Left ventricle myocardium inferior (tissue), 1 donor: ENCODE measurements at places on chromosomes 16 and 17. TPM values are rescaled to one million over a fixed set of nuclear protein-coding genes. Genes with fewer than 3 reads are reported as not detected.

CCL1 gene
- not detected for total RNA-seq

AGRP gene
- total RNA-seq, result not detected

FBXW10B gene
- total RNA-seq, result 1.0 TPM

METTL16 gene
- 20.8 TPM for total RNA-seq

KRT33B gene
- total RNA-seq, result not detected

KRT33A gene
- not detected for total RNA-seq

SLC52A1 gene
- not detected for total RNA-seq

TEDC2 gene
- total RNA-seq, result 1.3 TPM

GRCh38 chr17:31629696-31630470, 229.2 kb downstream of the COPRS start:
- no peak for DNase-seq

- DNase-seq, result no peak
Measured at GRCh38 chr16:67740391-67740790, 21.3 kb upstream of the GFOD2 start.

DNA sequence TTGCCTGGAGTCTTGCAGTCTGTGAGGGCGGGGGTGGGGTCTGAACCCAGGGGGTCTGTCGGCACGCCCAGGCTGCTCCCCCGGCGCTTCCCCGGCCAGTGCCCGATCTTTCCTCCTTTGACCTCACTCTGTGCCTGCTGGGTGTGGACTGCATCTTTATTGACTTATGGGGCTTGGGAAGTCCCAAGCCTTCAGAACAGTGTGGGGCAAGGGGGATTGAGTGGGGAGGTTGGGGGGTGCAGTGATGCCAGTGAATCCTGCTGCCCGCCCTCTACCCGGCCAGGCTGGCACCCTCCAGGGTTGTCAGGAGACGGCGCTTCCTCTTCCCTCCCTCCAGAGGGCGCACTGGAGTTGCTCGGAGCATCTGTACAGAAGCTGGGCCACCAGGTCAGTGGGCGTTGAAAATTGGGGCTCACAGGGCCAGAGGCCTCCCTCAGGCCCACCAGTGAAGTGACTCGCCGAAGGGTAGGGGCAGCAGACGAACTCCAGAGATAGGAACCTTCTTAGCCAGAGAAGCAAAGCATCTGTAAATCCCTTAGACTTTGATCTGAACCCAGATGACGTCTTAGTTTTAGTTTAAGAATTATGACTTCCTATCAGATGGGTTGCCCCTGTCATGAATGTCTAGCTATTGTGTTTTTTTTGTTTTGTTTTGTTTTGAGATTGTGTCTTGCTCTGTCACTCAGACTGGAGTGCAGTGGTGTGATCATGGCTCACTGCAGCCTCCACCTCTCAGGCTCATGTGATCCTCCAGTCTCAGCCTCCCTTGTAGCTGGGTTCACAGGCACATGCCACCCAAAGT, 184.8 kb upstream of the CIBAR2 start:
- no peak for DNase-seq

GRCh38 chr16:59964232-59964924, 1230.3 kb upstream of the GOT2 start:
- DNase-seq, result no peak

DNA sequence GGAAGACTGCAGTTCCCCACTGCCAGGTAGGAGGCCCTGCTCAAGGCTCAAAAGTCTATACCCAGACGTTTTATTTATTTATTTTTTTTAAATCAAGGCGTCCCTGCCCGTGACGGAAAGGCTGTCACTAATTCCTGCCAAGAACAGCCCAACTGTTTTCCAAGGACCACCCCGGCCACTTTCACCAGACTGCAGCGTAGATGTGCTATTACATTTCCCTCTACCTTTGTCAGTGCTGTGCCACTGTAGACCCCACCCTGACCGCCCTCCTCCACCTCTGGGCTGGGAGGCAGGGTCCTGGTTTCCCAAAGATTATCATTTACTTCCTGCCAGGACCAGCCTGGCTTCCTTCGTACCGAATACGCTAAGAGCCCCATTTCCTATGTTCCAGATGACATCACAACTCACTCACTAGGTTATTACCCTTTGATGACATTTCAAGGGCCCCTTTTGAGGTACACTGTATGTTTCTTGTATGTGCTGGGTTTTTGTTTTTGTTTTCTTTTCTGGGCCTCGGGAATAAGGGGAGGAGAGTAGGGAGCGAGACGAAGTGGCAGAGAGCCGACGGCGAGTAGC, 6.3 kb upstream of the RNF227 start:
- DNase-seq, result no peak

- DNase-seq, result no peak
Measured at GRCh38 chr16:24541233-24541933, 2.0 kb downstream of the RBBP6 start.

- DNase-seq, result no peak
Measured at GRCh38 chr17:64968652-64969501, 49.6 kb upstream of the LRRC37A3 start.

- no peak for DNase-seq
Measured at GRCh38 chr16:54504372-54504771, 217.8 kb upstream of the IRX3 start.

DNA sequence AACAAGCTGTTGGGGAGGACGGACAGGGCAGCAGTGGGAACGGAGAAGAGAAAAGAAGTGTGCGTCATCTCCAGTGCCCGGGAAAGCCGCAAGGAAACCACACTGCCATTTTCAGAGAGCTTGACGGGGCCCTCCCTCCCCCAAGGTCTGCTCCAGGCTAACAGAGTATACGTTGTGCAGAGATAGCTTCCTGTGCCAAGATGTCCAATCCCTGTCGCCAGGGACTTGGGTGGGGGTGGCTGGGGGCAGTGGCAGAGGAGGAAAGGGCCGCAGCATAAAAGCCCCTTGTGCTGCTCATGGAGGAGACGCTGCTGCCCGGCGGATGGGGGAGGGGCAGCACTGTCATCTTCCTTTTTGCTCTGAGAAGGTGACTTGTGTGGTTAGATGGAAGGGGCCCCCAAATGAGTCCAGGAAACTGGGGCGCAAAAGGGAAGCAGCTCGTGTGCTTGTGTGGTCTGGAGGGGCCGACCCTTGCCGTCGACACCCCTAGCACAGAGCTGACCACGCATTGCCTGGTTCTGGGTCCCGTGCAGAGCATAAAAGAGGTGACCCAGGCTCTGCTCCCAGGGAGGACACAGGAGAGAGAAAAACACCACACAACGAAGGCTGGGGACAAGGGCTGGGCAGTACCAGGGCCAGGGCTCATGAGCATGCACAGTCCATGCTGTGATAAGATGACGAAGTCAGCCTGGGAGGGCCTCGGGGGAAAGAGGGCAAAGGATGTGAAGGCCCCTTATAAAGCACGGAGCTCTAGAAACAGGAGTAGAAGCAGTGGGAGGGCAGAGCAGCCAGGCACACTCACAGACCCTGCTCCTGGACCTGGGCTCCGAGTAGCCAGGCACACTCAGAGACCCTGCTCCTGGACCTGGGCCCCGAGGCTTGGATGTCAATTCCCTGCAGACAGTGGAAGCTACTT, 372.7 kb downstream of the SLC39A11 start:
- DNase-seq, result no peak

DNA sequence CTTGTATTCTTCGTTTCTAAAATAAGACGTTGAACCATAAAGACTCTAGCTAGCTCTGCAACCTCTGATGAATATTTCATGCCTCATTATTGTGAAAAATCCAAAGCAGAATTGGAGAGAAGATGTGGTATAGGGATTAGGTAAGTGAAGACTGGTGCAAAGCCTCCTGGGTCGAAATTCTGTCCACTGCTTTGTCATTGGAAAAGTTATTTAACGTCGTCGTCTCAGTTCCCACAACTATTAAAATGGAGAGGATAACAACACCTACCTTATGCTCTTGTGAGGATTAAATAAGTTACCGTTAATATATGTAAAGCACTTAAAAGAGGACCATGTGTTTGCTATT, 1.4 kb upstream of the PRPSAP2 start:
- DNase-seq, result no peak

DNA sequence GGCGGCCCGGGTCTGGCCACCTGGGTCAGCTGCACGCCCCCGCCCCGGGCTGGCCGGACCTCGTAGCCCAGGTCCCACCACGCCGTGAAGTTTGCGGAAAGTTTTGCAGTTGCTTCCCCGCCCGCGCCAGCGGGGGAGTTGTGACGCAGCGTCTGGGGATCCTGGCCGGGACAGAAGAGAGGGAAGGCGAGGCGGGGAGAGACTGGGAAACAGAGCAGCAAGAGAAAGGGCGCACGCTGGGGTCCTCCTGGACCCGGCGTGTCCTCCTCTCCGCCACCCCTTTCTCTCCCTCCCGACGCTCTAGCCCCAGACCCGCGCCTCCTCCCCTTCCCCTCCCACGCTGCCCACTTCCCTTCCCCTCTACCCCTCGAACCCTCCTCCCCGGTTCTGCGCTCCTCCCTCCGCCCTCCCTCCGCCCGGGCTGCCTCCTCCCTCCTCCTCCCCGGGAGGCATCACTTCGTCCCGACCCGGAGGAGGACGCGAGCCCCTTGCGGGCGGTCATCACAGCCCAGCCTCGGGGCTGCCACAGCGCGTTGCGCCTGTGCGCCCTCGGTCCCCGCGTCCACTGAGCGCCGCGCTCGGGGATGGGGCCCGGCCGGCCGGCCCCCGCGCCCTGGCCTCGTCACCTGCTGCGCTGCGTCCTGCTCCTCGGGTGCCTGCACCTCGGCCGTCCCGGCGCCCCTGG, at the start of gene MRC2:
MRC2 (plus strand) TSS at position 452 of the 685 bp plus-strand sequence; CDS start at position 585, 133 bp downstream.
- DNase-seq, result peak; percentile 74

- no peak for DNase-seq
Measured at GRCh38 chr16:3475604-3476375, 19.5 kb downstream of the C16orf90 start.

- DNase-seq, result no peak
Measured at GRCh38 chr16:47230296-47230695, 86.6 kb upstream of the NETO2 start.

DNA sequence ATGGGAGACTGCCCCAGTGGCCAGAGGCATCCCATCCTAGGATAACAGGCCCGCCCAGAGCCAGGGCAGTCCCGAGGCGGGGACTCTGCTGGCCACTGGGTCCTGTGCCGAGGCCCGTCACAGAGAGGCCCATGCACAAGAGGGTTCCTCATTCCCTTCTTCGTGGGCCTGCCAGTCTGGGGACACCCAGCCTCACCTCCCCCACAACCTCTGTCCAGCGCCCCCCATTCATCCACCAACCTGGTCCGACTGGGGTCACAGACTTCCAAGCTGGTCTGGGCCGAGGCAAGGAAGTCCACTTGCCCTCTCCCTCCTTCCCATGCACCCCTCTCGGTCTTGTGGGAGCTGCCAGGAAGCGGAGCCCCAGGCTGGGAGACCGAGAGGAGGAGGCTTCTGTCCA, 94.2 kb upstream of the PLCG2 start:
- DNase-seq, result no peak
